ENCODE measurements at places on chromosomes 4 and X.

DNA sequence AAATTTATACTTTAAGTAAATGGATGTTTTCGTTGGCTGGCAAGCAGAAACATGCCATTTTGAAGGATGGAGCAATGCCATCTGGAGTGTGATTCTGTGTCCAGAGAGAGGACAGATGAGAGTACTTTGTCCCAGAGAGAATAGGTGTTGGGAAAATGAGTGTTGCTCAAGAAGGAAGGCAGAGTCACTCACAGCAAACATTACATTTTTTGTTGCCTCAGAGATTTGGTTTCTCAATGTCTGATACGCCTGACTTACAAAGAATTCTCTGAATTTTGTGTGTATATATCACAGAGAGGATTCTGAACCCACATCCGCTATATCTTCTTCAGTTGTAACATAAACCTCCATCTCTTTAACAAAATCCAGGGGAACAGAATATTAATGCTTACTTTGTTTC lies 102.8 kb upstream of the PCDH18 start:
- no peak for DNase-seq

DNA sequence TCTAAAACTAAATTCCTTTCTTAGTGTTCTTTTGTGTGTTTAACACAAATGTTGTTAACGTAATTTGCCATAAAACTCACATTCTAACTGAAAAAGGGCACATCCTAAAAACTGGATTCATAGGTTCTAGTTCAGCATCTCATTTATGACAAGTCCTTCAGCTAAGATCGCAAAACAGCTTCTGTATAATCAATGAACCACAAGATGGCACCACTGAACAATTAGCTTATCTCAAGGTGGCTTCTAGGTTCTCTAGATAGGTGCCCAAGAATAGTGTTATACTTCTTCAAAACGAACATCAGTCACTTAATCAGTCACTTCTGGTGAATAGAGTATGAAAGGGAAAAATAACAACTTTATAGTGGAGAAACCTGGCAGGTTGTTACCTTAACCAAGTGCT lies 54.3 kb downstream of the NRK start:
- DNase-seq: no peak

DNA sequence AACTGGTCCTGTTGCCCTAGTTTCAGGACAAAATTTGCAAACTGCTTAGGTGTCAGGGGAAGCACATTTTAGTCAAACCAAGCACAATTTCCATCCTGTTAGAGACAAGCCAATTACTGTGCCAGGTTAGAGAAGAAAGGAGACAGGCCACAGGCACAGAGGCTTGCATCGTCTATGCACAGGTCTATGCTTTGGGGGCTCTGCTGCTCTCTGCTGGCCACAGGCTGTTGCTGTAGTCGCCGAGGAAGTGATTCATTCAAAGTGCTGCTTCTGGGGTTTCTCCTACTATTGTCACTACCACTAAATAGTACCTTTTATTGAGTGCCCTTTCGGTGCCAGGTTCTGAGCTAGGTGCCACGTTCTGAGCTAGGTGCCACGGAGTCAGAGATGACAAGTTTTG lies 45.5 kb downstream of the VGLL1 start:
- DNase-seq: peak; percentile 66

- no peak for DNase-seq
Measured at GRCh38 chr4:89684536-89684935, 152.4 kb downstream of the SNCA start.

GRCh38 chr4:80094191-80094590 lies 21.2 kb upstream of the ANTXR2 start:
- DNase-seq: no peak

- no peak for DNase-seq
Measured at GRCh38 chr4:140849526-140849925, 93.3 kb upstream of the TBC1D9 start.

DNA sequence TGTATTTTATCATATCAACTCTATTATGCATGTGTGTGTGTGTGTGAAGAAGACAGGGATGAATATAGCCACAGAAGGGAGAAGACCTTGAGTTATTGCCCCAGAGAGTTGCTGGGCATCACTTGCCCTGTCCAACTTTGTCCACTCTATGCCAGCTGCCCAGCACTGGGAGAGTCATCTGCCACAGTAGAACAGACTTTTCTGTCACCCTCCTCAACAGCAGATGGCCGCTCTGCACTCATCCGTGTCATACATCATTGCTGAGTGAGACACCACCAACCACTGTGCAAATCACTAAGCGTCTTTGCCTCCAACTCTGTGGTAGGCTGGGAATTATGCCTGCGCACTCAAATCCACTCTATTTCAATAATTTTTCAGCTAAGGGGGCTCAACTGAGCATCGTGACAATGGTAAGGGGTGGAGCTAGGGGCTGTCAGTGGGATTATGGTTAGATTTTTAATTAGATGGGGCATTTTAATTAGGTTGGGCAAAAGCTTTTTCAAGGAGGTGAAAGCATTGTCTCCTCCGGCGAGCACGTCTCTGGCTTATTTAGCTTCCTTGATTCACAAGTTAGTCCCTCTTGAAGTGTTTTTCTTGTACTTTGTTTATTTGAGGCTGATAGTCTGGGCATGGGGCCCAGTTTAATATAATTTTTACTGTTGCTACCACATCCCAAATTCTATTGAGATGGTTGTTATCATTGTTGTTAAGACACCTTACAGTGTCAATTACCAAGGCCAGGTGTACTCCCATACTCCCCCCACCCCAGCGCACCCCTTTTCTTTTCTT lies 100.1 kb upstream of the KLF3 start:
- DNase-seq: no peak

GRCh38 chrX:2785538-2785937 lies 33.7 kb downstream of the XG start:
- no peak for DNase-seq

DNA sequence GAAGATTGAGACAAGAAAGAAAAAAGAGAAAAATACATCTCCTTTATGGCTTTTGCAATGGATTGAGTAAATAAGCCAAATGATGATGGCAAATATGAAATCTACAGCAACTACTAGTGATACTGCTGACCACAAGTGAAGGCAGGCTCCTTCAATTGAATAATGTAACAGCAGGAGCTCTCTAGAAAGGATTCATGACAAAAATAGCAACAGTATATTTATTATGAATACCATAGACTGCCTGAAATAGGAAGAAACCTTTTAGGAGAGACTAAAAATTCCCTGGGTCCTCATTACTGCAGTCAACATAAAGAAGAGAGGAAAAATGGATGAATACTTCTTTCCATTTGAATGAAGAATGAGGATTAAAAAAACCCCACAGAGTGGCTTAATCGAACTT lies 306.8 kb upstream of the ANXA10 start:
- DNase-seq: no peak

DNA sequence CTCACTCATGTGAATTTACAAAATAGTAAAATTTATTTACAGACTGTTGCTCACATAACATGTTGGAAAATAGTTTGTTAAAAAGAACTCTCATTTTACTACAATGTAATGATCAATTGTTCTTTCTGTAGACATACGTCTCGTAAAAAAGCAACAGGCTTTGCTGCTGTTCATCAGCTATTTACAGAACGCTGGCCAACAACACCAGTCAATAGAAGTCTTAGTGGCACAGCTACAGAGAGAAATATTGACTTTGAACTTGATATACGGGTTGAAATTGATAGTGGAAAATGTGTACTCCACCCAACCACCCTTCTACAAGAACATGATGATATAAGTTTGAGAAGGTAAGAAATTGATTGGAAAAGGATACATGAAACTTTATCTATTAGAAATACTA lies 47.6 kb upstream of the ADAD1 start:
- DNase-seq: no peak

- no peak for DNase-seq
Measured at GRCh38 chrX:41789374-41789773, 65.4 kb downstream of the GPR82 start.

GRCh38 chr4:182250446-182250845 lies 7.2 kb downstream of the TENM3 start:
- DNase-seq: no peak

GRCh38 chr4:186808630-186809018 lies 85.0 kb upstream of the FAT1 start:
- no peak for DNase-seq

GRCh38 chr4:79442422-79442821 lies 34.4 kb upstream of the GK2 start:
- DNase-seq: no peak

DNA sequence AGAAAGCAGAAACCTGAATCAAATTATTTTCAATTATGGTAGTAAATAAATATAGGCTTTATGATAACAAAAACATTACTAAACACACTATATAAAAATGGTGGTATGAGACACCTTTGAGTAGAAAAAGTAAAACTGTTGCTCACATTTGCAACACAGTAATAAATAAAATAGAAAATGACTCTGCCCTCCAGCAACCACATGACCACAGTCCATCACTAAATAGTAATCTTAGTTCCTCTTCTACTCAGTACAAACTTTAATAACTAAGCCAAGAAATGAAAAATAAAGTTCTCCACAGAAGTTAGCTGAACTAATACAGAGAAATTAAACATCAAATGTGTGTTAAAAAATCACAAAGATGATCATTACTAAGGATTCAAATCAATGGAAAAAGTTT lies 108.5 kb downstream of the ADGRA3 start:
- DNase-seq: no peak

DNA sequence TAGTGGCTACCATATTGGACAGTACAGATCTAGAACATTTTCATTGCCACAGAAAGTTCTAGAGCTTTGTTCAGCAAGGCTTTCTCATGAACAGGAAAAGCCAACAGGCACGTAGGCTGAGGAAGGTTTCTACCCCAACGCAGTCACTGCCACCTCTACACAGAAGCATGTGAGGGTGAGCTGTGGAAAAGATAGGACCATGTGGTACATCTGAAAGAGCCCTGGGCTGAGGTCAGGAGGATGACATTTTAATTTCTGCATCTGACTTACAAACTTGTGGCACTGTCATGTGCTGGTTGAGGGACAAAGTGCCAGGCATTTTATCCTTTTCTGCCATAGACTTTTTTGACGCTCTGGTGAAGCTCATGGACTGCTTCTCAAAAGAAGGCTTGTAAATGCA lies 454.2 kb downstream of the BCOR start:
- DNase-seq: no peak

GRCh38 chr4:152508818-152509217 lies 27.1 kb downstream of the FBXW7 start:
- no peak for DNase-seq

All from mucosa of descending colon (tissue), 3 donors.